NCI-H2081 (cell line): ENCODE measurements at places on chromosomes 3 and 15.

DNA sequence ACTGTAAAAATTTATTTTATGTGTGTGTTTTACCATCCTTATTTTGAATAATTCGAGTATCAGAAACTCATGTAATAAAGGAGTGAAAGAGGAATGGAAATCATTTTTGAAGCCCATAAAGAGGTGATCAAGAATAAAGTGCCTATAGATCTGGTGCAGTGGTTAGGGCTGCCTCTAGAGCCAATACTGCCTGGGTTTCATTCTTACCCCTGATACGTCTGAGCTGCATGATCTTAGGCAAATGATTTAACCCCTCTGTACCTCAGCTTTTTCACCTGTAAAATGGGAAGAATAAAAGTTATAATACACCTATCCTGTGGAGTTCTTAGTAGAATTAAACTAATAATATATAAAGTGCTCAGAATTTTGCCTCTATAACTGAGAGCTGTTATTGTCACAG lies 30.4 kb downstream of the EFHB start:
- DNase-seq: no peak

DNA sequence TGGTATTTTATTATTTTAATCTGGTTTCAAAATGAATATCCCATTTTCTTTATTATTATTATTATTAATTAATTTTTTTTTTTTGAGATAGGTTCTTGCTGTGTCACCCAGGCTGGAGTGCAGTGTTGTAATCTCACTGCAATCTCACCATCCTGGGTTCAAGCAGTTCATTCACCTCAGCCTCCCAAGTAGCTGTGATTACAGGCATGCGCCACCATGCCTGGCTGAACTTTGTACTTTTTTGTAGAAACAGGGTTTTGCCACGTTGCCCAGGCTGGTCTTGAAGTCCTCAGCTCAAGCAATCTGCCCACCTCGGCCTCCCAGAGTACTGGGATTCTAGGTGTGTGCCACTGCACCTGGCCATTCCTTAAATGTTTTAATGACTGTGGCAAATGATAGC lies 28.6 kb downstream of the DAG1 start:
- no peak for DNase-seq

- no peak for DNase-seq
Observed at GRCh38 chr3:83003917-83004316, 1242.5 kb upstream of the GBE1 start.

GRCh38 chr3:48187579-48188265 lies 495 bp downstream of the CDC25A start:
- peak; percentile 48 for DNase-seq

DNA sequence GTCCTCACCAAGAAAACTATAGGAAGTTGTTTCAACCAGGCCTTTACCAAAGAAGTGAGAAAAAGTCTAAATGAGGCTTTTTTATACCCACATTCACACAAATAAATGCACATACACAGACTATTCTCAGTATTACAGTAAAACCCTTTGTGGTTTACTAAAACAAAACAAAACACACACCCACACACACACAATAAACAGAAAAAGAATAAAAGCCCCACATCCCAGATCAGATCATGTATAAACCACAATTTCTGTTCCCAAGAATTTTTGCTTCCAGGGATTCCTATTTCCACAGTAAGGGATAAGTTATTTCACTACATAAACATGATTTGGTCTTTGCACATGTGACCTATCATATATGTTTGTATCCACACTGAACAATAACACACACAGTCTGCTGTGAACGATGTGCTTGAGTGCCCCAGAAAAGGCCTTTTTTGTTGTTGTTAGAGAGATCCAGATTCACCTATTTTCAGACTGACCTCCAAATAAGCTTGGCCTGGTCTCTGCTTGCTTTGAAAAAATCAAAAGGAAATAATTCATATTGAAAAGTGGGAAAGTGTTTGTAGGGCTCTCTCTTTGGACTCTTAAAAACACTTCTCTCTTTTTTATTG lies 283.4 kb upstream of the ATP11B start:
- DNase-seq: no peak

GRCh38 chr15:66830358-66830757 lies 128.3 kb downstream of the SMAD6 start:
- DNase-seq: no peak

DNA sequence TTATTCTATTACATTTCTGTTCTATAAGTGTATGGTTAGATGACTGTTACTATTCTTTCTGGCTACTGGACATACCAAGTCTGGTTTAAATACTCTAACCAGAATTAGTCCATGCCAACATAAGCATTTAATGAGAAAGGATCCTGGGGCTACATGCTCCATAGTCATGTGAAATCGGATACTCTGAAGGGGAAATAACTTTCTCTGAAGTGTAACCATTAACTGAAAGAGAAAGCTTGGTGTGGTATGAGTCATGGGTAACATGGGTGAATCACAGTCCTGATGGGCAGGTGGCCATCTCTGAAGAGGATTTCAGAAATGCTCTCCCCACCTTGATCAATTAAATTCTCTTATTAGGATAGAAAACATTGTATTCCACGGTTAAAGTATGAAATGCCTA lies 69.4 kb downstream of the FHIT start:
- no peak for DNase-seq

DNA sequence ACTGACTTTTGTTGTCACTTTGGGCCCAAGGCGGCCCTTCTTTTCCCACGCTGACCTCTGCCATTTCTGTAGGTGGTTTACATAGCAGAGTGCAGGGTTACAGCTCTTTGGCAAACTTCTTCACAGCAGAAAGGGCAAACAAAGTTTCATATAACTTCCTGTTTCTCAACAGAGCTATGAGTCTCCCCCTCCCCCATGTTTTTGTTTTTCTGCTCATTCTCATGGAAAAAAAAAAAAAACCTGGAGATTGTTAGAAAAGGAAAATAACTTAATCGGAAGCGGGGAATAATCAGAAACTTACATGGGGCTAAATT lies 342.0 kb upstream of the NR2F2 start:
- DNase-seq: no peak

- no peak for DNase-seq
Observed at GRCh38 chr15:48423342-48423741, 92.1 kb downstream of the DUT start.

GRCh38 chr3:134332344-134332743 lies 41.9 kb downstream of the AMOTL2 start:
- no peak for DNase-seq

- DNase-seq: no peak
Observed at GRCh38 chr3:69930564-69930963, 69.0 kb upstream of the SAMMSON start.

DNA sequence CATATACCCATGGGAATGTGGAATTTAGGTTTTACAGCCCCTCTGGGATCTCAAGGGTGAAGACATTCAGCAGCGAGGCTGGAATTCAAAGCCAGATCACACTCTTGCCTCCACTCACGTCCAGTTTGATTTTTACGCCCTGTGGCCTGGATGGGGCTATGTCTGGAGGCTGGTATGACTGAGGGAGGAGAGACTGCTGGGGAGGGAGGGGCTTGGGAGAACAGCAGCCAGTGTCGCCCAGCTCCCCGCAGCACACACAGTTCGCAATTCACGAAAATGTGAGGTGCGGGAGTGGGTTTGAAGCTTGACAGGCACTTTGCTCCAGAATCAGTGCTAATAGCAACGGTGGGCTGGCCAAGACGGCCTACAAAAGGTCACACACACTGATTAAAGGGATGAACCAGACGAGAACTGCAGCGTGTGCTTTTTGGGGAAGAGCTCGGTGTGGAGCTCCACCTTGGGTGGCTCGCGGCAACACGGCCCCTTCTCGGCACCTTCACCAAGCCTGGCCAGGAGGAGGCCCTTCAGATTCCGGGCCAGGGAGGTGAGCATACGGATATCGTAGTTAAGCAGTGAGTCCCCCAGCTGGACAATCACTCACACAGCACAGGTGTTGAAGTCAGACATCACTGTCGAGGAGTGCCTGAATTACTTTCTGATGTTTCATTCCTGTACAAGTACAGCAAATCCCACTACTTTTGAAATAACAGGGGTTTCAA lies 16.4 kb downstream of the EHD4 start:
- DNase-seq: no peak

DNA sequence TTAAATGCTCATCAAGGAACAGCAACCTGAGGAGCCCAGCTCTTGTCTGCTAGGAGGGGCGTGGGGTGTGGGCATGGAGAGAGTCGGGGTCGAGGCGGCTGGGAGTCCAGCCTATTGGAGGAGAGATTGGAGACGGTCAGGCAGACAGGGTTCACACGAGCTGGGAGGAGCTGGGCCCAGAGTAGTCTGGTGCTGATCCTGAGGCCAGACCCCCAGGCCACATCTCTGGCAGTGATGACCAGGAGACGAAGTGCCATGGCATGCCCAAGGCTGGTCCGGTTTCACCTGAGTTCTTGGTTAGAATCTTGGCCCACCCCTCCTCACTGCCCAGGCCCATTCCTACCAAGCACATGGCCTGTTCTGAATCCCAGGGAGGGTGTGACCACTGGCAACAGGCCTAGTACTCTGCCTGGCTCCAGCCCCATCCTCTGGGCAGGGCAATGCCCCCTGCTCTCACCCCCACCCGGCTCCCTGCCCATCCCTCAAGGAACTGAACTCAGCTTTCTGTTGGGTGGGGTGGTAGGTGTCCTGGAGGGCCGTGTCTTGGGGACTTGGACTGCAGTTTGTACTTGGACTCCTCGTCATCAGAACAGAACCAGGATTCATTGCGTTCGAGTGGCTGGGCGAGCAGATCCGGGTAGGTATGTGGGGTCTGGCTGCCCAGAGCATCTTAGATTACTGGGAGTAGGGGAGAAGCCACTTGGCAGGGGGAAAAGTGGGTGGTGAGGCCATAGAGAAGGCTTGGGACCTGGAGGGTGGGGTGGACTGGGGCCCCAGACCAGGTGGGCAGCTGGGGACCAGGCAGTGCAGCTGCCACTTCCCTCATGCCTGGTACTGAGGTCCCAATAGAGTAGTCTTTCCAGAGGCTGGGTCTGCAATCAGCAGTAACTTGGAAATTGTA lies 20.8 kb downstream of the SLC28A1 start:
- no peak for DNase-seq

DNA sequence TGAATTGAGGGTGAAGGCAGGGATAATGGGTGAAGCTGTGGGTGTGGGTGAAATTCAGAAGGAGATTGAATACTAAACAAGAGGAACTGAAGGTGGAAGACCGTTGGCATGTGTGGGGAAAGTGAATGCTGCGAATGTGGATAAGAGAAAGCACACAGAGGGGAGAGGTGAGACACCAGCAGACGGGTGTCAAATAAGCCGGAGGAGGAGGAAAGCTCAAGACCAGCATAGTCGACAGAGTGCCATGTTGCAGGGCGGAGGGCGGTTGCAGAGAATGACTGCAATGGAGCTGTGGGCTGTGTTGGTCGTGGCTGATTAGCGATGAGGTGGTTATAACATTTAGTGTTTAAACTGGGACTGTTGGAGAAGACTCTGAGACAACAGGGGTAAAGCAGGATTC lies 16.4 kb upstream of the HCN4 start:
- no peak for DNase-seq

DNA sequence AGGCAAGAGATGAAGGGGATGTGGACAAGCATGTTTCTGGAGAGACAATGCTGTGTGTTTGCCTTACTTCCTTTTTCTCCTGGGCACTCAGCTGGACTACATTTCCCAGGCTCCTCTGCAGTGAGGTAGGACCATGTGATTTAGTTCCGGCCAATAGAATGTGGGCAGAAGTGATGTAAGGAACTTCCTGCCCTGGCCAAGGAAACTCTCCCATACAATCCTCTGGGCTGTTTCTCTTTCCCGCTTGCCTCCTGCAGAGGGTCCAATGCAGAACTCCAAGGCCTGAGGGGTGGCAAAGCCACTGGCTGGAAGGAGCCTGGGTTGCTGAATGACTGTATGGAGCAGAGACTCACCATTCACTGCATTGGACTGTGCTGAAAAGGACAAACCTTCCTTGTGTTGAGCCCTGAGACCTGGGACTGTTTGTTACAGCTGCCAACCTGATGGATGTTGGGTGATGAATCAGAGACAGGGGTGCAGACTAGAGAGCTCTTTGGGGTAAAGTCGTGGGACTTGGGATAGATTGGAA lies 82.7 kb upstream of the SLC6A6 start:
- DNase-seq: no peak

GRCh38 chr15:86630946-86631345 lies 551.3 kb downstream of the AGBL1 start:
- DNase-seq: no peak

GRCh38 chr3:149333176-149333859 lies at the start of gene TM4SF18:
Gene TM4SF18, minus strand, starts transcription at chr3:149333636. Its CDS starts 254 bp downstream, at chr3:149333382.
- DNase-seq: no peak

GRCh38 chr3:21747376-21747775 lies 3.6 kb downstream of the ZNF385D start:
- DNase-seq: no peak

DNA sequence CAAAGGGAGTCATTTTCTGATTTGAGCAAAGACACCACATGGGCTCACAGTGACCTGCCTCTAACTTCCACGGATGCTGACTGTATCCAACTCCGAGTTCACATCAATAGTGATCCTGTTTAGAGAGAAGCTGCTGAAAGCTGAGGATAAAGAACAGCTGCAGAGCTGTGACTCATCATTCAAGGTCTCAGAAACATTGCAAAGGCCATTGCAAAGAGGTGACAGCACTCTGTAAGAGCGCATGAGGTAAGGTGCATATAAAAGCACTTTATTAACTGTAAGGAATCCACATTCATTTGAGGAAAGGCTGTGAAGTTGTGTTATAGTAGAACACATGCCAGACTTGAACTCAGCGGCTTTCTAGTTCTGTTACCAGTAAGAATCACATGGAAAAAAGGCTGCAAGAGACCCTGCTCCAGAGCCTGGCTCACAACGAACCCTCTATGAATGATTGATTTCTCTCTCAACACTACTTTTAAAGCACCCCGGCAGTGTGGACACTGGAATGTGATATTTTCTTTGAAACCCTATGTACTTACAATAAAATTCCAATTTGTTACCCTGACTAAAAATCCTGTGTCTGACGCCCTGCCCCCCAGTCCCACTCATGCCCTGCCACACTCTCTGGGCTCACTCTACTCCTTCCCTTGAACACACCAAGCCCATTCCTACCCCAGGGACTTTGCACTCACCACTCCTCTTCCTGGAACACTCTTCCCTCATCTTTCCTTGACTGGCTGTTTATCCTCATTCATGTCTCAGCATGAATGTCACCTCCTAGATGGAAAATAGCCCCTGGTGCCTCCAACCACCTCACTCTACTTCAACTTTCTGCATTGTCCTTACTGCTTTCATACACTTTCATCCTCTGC lies 111.2 kb downstream of the LSM3 start:
- no peak for DNase-seq

GRCh38 chr3:146425341-146425740 lies 44.0 kb downstream of the PLSCR2 start:
- no peak for DNase-seq

- peak; percentile 6 for DNase-seq
Observed at GRCh38 chr3:69385723-69386555, at the start of gene FRMD4B. Gene FRMD4B, minus strand, starts transcription at chr3:69386088. Its CDS starts 99 bp downstream, at chr3:69385989.

DNA sequence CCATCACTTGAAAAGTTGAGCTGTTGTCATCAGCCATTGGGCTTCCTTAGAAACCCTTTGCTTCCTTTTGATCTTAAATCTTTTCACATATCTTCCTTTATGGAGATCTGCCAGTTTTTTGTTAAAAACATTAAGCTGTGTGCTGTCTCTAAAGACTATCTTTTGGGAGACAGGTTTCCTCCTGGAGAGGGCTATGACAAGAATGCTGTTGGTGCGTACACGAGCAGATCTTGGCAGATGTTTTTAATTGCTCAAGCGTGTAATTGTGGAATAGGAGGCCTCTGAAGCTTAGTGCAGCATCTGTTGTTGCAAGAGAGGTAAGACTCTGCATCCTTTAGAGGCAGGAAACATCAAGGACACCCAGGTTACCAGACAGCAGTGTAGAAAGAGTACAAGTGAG lies 56.8 kb downstream of the PHLDB2 start:
- no peak for DNase-seq
